ENCODE measurements at places on chromosomes 1 and 21. TPM values are rescaled to one million over a fixed set of nuclear protein-coding genes. Genes with fewer than 3 reads are reported as not detected.

THEM5 gene
- total RNA-seq = not detected

IL20 gene
- total RNA-seq = not detected

ELF3 gene
- 0.43 TPM for total RNA-seq

ADORA1 gene
- 43.2 TPM for total RNA-seq

SLC30A2 gene
- 0.87 TPM for total RNA-seq

LCE2B gene
- not detected for total RNA-seq

IFI44 gene
- total RNA-seq = 12.3 TPM

- H3K4me3 ChIP-seq = no peak overlapping the region
- H3K36me3 ChIP-seq = no peaks in the 10 kb centered on the region
- no peaks in the 10 kb centered on the region for H3K4me1 ChIP-seq
- H3K27me3 ChIP-seq = no peaks in the 10 kb centered on the region
Measured at GRCh38 chr1:9008236-9008635, 18.0 kb downstream of the SLC2A7 start.

DNA sequence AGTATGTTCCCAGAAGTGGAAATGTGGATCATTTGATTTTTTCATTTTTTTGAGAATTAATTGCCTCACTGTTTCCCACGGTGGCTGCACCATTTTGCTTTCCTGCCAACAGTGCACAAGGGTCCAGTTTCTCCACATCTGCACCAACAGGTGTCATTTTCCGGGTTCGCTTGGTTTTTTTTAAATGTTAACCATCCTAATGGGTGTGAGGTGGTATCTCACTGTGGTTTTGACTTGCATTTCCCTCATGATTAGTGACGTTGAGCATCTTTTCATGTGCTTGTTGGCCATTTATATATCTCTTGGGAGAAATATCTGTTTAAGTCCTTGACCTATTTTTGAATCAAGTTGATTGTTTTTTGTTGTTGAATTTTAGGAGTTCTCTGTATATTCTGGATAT lies 3.0 kb downstream of the COL6A2 start:
- H3K27ac ChIP-seq = no peak overlapping the region
- H3K27me3 ChIP-seq = no peaks in the 10 kb centered on the region
- no peak for DNase-seq
- no peak overlapping the region for H3K4me3 ChIP-seq

DNA sequence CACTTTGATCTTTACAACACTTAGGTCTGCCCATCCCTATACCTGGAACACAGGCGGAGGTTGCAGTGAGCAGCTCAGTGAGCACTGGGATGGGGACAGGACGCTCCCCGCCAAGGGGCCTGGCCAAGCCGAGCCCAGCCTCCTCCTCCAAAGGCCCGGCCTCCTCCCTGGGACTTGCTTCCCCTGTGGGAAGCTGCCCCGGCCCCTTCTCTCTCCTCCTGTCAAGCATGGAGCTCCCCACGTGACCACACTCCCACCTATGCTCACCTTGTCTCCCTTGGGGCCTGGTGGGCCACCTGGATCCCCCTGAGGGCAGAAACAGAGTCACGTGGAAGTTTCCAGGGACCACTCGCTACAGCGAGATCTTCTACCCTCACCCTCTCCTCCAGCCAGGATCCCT lies 12.9 kb downstream of the COL16A1 start:
- H3K4me1 ChIP-seq = no peaks in the 10 kb centered on the region
- H3K27ac ChIP-seq = no peak overlapping the region
- no peak overlapping the region for H3K4me3 ChIP-seq

GRCh38 chr21:31225713-31226112 lies 118.3 kb downstream of the TIAM1 start:
- H3K27me3 ChIP-seq = no peaks in the 10 kb centered on the region
- no peak overlapping the region for H3K4me3 ChIP-seq
- H3K4me1 ChIP-seq = peaks cover 11% of the 10 kb centered on the region
- H3K27ac ChIP-seq = no peak overlapping the region

DNA sequence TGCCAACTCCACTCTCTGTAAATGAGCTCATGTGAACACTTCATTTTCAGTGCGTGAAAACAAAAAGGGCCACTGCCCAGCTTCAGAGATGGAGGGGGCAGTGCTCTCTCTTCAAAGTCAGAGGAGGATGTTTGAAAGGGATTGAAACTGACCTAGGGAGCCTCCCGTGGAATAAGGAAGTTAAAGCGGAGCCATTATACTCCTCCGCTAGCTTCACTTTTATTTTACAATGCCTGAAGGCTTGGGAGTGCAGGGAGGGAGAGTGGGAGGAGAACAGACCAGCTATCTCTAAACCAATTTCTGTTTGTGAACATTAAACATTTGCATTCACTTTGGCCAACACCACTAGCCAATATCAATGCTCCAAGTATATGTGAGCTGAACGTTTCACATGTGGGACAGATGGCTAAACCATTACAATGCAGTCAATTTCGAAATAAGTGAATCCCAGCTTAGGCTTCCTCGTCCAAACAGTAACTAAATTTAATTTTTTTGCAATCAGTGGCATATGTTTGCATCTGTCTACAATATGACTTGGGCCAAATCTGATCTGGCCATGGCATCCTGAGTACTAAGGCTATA lies 126.9 kb downstream of the ESRRG start:
- H3K4me3 ChIP-seq = no peak overlapping the region
- no peak overlapping the region for H3K27ac ChIP-seq
- H3K27me3 ChIP-seq = no peaks in the 10 kb centered on the region
- H3K4me1 ChIP-seq = no peaks in the 10 kb centered on the region
- no peaks in the 10 kb centered on the region for H3K36me3 ChIP-seq

DNA sequence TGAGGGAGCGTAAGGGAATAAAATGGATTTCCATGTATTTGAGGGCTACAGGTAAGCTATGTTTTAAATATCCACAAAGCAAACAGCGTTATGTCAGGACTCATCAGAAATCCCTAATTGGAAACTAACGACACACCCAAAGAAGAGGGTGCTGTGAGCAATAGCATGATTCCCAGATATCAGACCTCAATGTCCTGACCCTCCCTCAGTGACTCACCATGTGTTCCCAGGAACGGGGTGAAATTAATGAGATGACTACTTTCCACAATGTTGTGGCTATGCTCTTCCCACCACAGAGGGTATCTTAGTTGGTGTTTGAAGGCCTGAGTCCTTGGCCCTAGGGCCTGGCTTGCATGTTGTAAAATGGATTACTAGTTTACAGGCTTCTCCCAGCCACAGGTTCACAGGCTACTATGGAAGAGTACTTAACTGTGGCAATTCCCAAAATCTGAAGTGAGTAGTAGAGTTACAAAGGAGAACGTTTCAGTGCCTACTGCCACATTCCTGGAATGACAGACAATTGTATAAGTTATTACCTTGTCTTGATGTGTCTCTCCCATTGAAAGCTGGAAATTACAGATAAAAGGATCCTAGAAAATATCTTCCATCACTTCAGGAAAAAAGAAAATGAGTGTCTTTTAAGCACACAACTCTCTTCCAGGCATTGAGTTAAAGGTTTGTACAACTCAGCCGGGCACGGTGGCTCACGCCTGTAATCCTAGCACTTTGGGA lies 1.7 kb upstream of the KRTAP11-1 start:
- H3K4me1 ChIP-seq = no peaks in the 10 kb centered on the region
- no peak overlapping the region for H3K4me3 ChIP-seq
- no peak for DNase-seq
- no peak overlapping the region for H3K27ac ChIP-seq
- no peaks in the 10 kb centered on the region for H3K27me3 ChIP-seq

DNA sequence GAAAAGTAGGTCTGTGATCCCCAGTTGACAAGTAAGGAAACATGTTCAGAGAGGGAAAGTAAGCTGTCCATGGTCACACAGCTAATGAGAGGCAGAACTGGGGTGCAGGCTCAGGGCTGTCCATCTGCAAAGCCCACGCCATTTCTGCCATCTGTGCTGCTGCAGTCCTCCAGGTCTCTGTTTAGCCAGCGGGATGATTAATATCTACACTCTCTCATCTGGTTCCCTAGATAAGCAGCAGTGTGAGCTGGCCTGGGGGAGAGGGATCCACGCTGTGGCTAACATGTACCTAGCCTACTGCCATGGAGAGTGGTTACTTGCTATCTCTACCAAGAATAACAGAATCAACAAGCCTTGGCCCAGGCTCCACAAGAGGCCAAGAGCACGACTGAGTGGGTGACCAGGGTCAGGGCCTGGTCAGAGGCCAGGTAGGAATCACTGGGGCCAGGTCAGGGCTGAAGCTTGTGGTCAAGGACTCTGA lies 75.2 kb downstream of the TRABD2B start:
- H3K4me3 ChIP-seq = no peak overlapping the region
- no peaks in the 10 kb centered on the region for H3K27me3 ChIP-seq
- DNase-seq = no peak
- no peaks in the 10 kb centered on the region for H3K36me3 ChIP-seq
- H3K4me1 ChIP-seq = no peaks in the 10 kb centered on the region
- H3K27ac ChIP-seq = no peak overlapping the region

DNA sequence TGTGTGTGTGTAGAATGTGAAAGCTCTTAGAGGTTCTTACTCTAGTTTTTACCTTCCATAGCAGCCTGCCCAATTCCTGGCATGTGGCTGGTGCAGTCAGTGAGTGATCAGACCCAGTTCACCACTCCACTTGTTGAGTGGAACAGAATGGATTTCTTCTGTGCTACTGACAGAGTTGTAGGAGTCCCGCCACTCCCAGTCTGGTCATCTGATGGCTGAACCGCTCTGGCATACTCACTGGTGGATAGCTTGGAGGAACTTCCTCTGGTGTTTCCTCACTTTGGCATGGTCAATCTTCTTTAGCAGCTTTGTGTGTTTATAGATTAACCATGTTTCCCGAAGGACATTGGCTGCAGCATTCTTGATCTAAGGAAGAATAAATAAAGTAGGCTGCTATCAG lies 106.7 kb upstream of the ADAR start:
- H3K27me3 ChIP-seq = no peaks in the 10 kb centered on the region
- peak; percentile 28 for DNase-seq
- no peak overlapping the region for H3K4me3 ChIP-seq

GRCh38 chr1:245678860-245679411 lies 524.2 kb downstream of the KIF26B start:
- H3K27me3 ChIP-seq = no peaks in the 10 kb centered on the region
- H3K27ac ChIP-seq = no peak overlapping the region
- H3K4me3 ChIP-seq = no peak overlapping the region
- H3K36me3 ChIP-seq = no peaks in the 10 kb centered on the region
- no peaks in the 10 kb centered on the region for H3K4me1 ChIP-seq
- DNase-seq = no peak

GRCh38 chr1:87565861-87566260 lies 237.2 kb downstream of the LMO4 start:
- no peaks in the 10 kb centered on the region for H3K27me3 ChIP-seq
- no peak overlapping the region for H3K4me3 ChIP-seq
- no peak overlapping the region for H3K27ac ChIP-seq
- H3K4me1 ChIP-seq = no peaks in the 10 kb centered on the region
- no peak for DNase-seq
